ENCODE measurements at places on chromosomes 6 and 20. TPM values are rescaled to one million over a fixed set of nuclear protein-coding genes. Genes with fewer than 3 reads are reported as not detected.

LAMA4 gene
- not detected for total RNA-seq

SAMD5 gene
- total RNA-seq = not detected

GHRH gene
- total RNA-seq = not detected

CTAGE9 gene
- not detected for total RNA-seq

TREML2 gene
- 14.9 TPM for total RNA-seq

PKIB gene
- 0.78 TPM for total RNA-seq

FAXC gene
- total RNA-seq = not detected

NOP56 gene
- 322 TPM for total RNA-seq
